Activated naive CD8-positive, alpha-beta T cell treated with anti-CD3 and anti-CD28 coated beads, Interleukin-2, amount 10 ng/mL, durations not matched to agents 7 days and 5 days (primary cell): ENCODE measurements at places on chromosomes 16 and 17.

DNA sequence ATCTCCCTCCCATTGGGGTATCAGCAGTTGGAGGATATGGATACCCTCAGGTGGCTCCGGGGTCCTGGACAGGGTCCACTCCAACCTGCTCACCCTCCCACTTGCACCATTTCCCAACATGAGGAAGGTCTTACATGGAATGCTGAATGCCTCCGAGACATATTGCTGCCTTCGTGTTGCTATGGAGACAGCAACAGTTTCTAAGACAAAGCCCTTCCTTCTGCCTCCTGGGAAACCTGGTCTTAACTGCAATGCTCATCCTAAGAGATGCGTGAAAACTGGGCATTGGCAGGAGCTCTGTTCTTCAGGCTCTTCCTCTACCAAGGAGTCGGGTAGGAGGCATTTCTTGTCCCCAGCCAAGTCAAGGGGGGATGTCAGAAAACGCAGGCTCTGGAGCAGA is 45.2 kb downstream of the ST3GAL2 start:
- DNase-seq: no peak
- no peak overlapping the region for H3K4me3 ChIP-seq
- no peaks in the 10 kb centered on the region for H3K27me3 ChIP-seq
- H3K27ac ChIP-seq: no peak overlapping the region

- no peak for DNase-seq
- no peak overlapping the region for H3K4me3 ChIP-seq
- peaks cover 36% of the 10 kb centered on the region for H3K4me1 ChIP-seq
- H3K27me3 ChIP-seq: no peaks in the 10 kb centered on the region
These were observed 3.7 kb downstream of the BCL6B start for GRCh38 chr17:7026471-7027115.

DNA sequence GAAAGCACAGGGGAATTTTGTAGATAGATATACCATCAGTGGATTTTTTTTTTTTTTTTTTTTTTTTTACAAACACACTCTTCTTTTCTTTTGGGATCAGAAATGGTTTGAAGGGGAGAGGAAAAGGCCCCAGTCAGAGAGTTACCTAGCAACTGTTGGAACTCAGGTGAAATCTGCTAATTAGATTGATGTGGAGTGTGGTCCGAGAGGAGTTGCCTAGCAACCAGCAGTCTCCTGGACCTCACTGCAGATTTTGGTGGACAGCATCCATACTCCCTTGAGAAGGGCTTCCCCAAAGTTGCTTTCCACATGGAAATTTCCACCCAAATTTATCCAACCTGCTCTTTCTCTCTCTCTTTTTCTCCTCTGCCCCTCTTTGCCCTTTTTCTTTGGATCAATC is 165.4 kb downstream of the UTP18 start:
- no peaks in the 10 kb centered on the region for H3K27me3 ChIP-seq
- no peak overlapping the region for H3K27ac ChIP-seq
- no peak for DNase-seq

DNA sequence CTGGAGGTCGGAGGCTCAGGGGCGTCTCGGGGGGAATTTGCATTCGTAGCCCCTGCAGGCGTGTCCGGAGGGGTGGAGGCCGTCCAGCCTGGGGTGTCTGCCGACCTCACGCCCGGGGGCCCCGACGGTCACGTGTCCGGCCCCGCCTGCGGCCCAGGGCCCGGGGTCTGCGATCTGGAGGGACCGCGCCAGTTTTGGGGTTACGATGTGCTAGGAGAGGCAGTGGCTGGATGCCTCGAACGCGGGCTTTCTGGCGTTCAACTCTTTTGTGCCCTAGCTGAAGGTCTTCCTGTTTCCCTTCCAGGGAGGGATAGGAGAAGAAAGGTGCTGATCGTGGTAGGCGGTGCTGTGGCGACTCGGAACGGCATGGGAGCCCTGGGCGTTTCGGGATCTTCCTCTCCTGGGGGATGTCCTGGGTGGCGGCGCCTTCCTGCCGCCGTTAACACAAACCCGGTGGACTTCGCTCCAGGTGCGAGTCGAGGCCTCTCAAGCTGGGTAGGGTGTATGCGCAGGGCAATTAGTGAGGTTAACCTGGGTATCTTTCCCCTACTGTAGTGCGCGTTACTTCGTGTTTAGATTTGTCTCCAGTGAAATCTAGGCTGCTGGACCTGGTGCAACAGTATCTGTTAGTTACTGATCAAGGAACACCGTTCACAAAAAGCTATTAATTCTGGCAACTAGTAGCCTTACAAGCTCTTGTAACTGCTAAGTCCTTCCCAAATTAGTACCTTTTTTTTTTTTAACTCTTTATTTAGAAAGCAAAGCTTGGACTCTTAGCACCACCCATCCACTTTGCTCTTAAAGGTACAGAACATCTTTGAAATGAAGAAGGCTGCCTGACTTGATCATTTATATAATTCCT is 1.3 kb downstream of the AKAP1 start:
- peaks cover 25% of the 10 kb centered on the region for H3K4me1 ChIP-seq
- H3K4me3 ChIP-seq: peak overlapping the region; percentile 85
- no peaks in the 10 kb centered on the region for H3K27me3 ChIP-seq
- peak; percentile 52 for DNase-seq

DNA sequence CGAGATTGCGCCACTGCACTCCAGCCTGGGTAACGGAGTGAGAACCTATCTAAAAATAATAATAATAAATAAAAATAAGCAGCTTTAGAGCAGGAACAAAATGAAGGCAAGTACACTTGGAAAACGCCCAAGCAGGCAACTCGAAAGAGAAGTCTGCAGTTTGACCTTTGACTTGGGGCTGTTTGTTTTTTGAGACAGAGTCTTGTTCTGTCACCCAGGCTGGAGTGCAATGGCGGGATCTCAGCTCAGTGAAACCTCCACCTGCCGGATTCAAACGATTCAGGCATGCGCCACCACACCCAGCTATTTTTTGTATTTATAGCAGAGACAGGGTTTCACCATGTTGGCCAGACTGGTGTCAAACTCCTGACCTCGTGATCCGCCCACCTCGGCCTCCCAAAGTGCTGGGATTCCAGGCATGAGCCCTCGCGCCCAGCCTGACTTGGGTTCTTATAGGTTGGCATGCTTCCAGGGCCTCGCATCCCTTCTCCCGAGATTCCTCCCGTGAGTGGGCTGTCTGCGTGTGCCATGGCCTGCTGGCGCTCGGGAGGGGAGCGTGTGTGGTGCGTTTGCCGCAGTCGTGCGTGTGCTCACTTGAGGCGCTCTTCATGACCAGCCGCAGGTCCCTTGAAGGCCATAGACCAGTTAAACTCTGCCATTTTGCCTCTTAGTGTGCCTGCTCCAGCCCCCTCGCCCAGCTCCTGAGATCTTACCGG is 18.4 kb upstream of the UBE2I start:
- no peaks in the 10 kb centered on the region for H3K36me3 ChIP-seq
- no peak for DNase-seq
- H3K27ac ChIP-seq: no peak overlapping the region
- H3K27me3 ChIP-seq: peaks cover 36% of the 10 kb centered on the region

DNA sequence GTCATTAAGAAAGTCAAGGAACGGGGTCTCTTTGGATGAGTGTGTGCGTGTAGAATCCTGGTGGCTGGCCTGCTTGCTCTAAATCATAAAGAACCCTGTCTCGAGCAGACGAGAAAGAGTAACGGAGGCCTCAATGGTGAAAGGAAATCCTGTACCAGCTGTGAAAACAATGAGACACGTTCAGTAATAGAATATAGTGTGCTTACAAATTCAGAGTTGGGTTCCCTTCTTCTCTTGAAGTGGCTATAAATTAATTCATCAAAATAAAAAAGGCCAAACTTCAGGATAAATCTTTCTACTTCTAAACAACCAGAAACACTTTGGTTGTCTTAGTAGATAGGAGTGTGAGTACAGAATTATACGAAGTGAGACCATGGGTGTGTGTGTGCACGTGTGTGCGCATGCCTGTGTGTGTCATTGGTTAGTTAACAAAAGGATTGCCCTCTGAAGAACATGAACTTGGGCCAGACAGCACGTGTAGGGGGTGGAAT is 48.5 kb downstream of the WWOX start:
- H3K4me3 ChIP-seq: no peak overlapping the region
- peaks cover 1% of the 10 kb centered on the region for H3K4me1 ChIP-seq
- H3K36me3 ChIP-seq: peaks cover 2% of the 10 kb centered on the region

DNA sequence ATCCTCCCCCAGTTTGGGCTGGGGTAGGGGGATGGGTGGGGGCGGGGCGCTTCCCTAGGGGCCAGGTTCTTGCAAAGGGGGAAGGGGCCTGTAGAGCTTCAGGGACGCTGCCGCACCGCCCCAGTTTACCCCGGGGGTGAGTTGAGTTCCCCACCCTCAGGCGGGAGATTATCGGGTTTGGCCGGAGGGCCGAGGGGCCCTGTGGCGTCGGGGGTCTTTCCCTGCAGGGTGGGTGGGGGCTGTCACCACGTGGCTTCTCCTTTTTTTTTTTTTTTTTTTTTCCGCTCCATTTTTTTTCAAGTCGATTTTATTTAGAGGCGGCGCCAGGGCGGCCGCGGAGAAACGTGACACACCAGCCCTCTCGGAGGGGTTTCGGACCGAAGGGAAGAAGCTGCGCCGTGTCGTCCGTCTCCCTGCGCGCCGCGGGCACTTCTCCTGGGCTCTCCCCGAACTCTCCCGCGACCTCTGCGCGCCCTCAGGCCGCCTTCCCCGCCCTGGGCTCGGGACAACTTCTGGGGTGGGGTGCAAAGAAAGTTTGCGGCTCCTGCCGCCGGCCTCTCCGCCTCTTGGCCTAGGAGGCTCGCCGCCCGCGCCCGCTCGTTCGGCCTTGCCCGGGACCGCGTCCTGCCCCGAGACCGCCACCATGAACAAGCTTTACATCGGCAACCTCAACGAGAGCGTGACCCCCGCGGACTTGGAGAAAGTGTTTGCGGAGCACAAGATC is at the start of gene IGF2BP1:
Gene IGF2BP1, plus strand, starts transcription at position 283 of the 724 bp plus-strand sequence. Its CDS starts 361 bp downstream, at position 644.
- no peaks in the 10 kb centered on the region for H3K36me3 ChIP-seq
- peaks cover 15% of the 10 kb centered on the region for H3K4me1 ChIP-seq
- H3K4me3 ChIP-seq: peak within 1 kb of the TSS; percentile 60
- DNase-seq: peak; percentile 50
- peak within 1 kb of the TSS; percentile 34 for H3K27ac ChIP-seq

- H3K27ac ChIP-seq: peak overlapping the region; percentile 81
- H3K4me3 ChIP-seq: peak overlapping the region; percentile 95
- peaks cover 39% of the 10 kb centered on the region for H3K4me1 ChIP-seq
These were observed 881 bp downstream of the MLLT6 start for GRCh38 chr17:38705803-38706504.

DNA sequence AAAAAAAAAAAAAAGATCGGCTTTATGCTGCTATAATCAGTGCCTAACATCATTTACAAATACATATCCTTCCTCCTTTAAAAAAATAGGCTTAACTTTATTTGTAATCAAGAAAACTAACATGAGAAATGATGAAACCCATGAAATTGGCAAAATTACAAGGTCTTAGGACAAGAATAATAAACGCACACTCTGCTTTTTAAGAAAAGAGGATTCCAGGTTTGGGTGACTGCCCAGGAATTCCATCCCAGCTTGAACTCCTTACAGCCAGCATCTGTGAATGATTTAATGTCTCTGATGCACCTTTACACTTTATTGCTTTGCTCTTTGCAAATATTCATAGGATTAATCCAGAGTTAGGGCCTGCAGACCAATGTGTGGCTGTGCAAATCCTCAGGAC is 196.0 kb downstream of the CBLN1 start:
- H3K27me3 ChIP-seq: no peaks in the 10 kb centered on the region
- no peaks in the 10 kb centered on the region for H3K4me1 ChIP-seq
- no peak overlapping the region for H3K27ac ChIP-seq
- no peak for DNase-seq

- peaks cover 1% of the 10 kb centered on the region for H3K36me3 ChIP-seq
- peak overlapping the region; percentile 7 for H3K4me3 ChIP-seq
- no peak for DNase-seq
- H3K27me3 ChIP-seq: no peaks in the 10 kb centered on the region
- H3K27ac ChIP-seq: peak overlapping the region; percentile 75
These were observed 2.3 kb downstream of the CLUH start for GRCh38 chr17:2709183-2709661.

- no peaks in the 10 kb centered on the region for H3K27me3 ChIP-seq
- H3K27ac ChIP-seq: no peak overlapping the region
- H3K4me3 ChIP-seq: no peak overlapping the region
- DNase-seq: no peak
- H3K4me1 ChIP-seq: peaks cover 2% of the 10 kb centered on the region
These were observed 16.4 kb downstream of the ZNF287 start for GRCh38 chr17:16552637-16553045.

DNA sequence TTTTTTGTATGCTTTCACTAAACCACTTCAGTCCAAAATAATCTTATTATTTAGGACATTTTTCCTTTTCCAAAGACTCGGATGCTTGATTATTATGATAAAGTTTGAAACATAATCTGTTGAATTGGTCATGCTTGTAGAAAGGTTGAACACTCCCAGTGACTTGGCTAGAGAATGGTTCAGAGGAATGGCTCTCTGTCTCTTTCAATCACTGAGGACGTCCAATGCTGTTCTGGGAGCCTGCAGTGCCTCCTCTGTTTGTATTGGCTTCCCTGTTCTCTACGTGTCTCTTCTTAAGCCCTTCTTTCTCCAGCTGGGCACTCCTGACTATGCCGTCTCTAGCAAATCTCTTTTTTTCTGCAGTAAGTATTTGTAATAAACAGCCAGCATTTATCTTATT is 369.0 kb upstream of the DYNLRB2 start:
- H3K27ac ChIP-seq: no peak overlapping the region
- DNase-seq: no peak
- H3K36me3 ChIP-seq: no peaks in the 10 kb centered on the region
- no peaks in the 10 kb centered on the region for H3K27me3 ChIP-seq
- H3K4me1 ChIP-seq: no peaks in the 10 kb centered on the region
- no peak overlapping the region for H3K4me3 ChIP-seq

GRCh38 chr17:46783031-46783593 is 35.4 kb downstream of the WNT3 start:
- H3K4me1 ChIP-seq: no peaks in the 10 kb centered on the region
- no peaks in the 10 kb centered on the region for H3K36me3 ChIP-seq
- H3K4me3 ChIP-seq: no peak overlapping the region
- H3K27me3 ChIP-seq: no peaks in the 10 kb centered on the region
- no peak overlapping the region for H3K27ac ChIP-seq

DNA sequence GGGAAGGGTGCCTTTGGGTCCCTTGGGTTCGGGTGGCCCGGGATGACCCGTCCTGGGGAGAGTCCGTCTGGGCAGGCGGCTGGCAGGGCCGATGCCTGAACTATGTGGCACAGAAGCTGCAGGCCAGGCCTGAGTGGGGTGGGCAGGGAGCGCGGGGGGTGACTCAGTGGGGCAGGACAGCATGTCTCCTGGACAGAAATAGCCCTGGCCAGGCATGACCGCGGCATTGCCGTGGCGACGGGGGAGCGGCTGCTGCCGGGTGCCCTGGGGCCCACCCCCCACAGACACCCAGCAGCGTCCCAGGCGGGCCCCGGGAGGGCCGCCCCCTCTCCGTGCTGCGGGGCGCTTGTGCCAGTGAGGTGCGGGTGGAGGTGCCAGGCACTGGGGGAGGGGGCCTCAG is 1.8 kb upstream of the C1QTNF8 start:
- no peaks in the 10 kb centered on the region for H3K36me3 ChIP-seq
- no peak overlapping the region for H3K4me3 ChIP-seq
- no peak overlapping the region for H3K27ac ChIP-seq
- no peaks in the 10 kb centered on the region for H3K4me1 ChIP-seq
- no peak for DNase-seq

DNA sequence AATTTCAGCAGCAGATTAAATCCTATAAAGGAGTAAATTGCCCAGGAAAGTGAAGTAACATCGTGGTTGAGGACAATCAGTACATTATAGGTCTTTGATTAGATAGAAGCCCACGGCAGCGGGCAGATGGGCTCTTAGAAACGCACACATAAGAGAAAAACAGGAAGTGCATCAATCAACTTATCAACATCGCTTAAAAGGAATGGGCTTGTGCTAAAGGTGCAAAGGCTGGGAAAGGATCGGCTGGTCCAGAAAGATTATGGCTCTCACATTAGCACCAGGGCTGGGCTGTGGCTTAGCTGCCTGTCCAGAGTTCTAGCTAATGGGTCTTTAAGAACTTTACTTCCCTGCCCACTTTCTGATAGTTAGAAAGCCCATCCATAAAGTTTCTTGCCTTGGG is 292.0 kb upstream of the TNRC6C start:
- no peak for DNase-seq
- H3K4me1 ChIP-seq: peaks cover 36% of the 10 kb centered on the region
- peak overlapping the region; percentile 95 for H3K27ac ChIP-seq
- H3K27me3 ChIP-seq: peaks cover 6% of the 10 kb centered on the region
- H3K36me3 ChIP-seq: peaks cover 38% of the 10 kb centered on the region
